ENCODE measurements at places on chromosomes 13 and 19.

DNA sequence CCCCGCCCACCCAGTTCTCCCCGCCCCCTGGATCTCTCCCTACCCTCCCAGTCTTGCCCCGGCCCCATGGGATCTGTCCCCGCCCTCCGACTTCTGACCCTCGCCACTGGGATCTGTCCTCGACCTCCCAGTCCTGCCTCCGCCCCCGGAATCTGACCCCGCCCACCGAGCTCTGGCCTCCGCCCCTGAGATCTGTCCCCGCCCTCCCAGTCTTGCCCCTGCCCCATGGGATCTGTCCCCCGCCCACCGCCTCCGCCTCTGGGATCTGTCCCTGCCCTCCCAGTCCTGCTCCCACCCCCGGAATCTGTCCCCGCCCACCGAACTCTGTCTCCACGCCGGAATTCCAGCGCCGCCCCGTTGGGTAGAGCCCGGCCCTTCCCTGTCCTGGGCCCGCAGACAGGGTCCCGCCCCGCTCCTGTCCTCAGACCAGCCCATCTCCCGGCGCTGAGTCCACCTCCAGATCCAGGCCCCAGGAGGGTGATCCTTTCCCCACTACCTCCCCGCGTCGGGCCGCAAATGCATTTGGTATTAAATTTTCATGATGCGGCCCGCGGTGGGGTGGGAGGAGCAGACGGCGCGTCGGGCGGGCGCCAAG lies 1.5 kb upstream of the SLC17A7 start:
- DNase-seq = peak; percentile 83

DNA sequence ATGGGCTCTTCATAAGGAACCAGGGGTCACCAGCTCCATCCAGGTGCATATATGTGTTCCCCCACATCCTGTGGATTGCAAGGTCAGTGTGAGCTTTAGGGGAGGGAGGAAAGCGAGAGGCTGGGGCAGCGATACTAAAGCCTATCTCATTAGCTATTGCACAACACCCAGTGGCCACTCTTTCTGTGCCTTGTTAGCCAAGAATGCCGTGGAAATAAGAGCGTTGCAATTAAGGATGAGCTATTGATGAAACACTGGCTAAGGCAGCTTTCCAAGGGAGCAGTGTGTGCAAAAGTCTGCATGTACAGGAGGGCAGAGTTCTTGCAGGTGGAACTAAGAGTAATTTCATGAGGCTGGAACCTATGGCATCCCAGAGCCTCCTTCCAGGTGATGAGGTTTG lies 17.6 kb downstream of the TNFSF11 start:
- DNase-seq = no peak

GRCh38 chr19:54429176-54429495 lies 13.9 kb downstream of the TTYH1 start:
- DNase-seq = no peak

DNA sequence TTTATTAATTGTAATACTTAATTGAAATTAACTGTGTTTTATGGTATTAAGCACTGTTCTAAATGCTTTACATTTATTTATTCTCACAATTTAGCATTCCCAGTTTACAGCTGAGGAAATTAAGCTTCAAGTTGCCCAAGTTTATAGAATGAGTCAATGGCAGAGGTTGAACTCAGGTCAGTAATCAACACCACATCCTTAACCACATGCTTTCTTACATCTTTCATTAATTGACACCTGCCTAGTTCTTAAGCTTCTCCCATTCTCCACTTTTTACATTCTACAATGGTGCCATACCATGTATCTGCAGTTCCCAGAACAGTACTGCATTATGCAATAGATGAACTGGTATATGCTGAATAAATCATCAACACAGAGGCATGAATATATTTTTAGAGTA lies 11.7 kb upstream of the RBM26 start:
- DNase-seq = no peak

DNA sequence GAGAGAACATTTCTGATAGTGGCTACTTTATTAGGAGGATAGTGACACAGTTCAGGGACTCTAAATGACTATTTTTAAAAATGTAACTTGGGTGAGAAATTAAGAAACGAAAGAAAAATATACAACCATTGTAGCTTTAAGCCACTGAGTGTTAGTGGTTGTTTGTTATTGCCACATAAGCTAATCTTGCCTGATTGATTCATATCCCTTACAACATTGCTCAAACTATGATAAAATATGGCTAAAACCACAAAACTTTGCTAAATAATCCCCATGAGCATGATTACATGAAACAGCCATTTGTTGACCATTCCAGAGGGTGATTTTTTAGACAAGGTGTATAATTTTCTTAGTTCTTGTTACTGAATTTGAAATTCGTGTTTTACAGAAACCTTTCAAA lies 343.4 kb downstream of the SLITRK5 start:
- no peak for DNase-seq

DNA sequence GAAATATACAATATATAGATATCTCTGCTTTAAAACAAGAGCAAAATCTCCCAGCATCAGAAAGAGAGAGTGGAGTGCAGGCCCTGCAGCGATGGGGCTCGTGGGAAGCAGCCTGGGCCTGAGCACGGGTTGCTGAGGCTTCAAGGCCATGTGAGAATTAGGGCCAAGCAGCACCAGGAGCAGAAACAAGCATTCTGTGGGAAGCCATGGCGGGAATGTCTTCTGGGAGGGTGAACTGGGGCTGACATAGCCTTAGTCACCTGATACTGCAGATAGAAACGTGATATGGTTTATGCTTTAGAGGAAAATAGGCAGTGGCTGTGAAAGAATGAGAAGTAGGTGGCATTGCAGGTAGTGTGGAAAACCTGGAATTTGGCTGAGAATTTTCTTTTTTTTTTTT lies 472.3 kb downstream of the IRS2 start:
- no peak for DNase-seq

DNA sequence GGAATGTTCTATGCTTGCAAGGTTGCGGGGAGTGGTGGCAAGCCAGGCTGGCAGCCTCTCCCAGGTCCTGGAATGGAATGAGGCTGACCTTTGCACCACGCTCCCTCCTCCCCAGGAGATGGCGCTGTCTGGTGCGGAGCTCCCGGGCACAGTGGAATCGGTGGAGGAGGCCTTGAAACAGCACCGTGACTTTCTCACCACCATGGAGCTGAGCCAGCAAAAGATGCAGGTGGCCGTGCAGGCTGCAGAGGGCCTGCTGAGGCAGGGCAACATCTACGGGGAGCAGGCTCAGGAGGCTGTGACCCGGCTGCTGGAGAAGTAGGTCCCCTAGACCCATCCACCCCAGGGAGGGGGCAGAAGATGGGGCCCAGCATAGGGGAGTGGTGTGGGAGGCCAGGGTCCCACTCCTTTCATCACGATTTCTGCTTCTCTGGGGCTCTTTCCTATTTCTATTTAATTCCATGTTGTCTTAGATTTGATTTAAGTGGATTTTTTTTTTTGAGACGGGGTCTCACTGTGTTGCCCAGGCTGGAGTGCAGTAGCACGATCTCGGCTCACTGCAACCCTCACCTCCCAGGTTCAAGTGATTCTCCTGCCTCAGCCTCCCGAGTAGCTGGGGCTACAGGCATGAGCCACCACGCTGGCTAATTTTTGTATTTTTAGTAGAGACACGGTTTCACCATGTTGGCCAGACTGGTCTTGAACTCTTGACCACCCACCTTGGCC lies 53.2 kb upstream of the SHKBP1 start:
- DNase-seq = peak; percentile 49

- no peak for DNase-seq
Measured at GRCh38 chr13:113207460-113207859, 1.0 kb downstream of the PCID2 start.

- peak; percentile 31 for DNase-seq
Measured at GRCh38 chr13:20049558-20050473, 91.3 kb downstream of the ZMYM2 start.

DNA sequence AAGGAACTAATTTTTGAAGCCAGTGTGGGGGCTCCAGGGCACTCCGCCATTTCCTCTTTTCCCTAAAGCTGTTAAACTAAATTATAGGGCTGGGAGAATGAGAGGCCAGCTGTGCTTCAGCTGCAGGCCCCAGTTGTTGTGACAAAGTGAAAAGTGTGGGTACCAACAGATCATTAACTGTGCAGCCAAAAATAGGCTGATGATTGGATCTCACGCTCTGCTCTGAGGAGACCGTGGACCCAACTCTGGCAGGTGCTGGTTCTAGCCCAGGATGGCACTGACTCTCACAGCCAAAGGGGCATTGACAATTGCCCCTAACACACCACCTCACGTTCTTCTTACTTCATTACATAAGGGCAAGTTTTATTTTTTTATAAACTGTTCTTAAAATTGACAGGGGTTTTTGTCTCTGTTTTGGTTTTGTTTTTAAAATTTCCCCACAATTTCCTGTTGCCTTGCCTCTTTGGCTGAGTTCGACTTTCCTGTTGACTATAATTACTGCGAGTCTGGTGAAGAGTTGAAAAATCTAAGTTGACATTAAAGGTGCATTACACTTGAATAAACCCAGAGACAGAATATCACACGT lies 391.0 kb downstream of the FGF9 start:
- no peak for DNase-seq

- no peak for DNase-seq
Measured at GRCh38 chr13:81987159-81987558, 1646.2 kb upstream of the SPRY2 start.
